ENCODE measurements at places on chromosomes 4 and X.
A peak's percentile ranks its signal among the peaks of the same experiment; 100 is the strongest.

- DNase-seq, result no peak
Measured at GRCh38 chrX:576904-577560, 53.6 kb upstream of the SHOX start.

- DNase-seq, result no peak
Measured at GRCh38 chr4:112234952-112235609, 3.5 kb downstream of the AP1AR start.

DNA sequence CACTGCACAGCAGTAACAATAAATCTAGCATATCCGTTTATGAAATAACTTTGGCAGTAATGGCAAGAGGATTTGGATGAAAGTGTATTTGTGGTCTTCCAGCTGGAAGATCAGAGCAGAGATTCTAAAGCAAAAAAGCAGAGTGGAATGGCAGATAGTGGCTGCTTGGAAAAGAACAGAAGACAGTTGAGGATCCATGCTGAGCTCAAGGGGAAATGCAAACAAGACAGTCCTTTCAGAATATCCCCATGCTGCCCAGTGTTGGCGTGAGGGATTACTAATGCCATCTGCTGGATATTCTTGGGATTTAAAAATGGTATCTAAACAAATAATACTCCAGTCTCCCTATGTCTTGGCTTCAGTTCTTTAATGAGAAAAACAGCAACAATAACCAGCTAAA, 629.1 kb upstream of the ATOH1 start:
- DNase-seq, result peak; percentile 71

- DNase-seq, result no peak
Measured at GRCh38 chr4:15587649-15588048, 67.5 kb downstream of the FBXL5 start.

DNA sequence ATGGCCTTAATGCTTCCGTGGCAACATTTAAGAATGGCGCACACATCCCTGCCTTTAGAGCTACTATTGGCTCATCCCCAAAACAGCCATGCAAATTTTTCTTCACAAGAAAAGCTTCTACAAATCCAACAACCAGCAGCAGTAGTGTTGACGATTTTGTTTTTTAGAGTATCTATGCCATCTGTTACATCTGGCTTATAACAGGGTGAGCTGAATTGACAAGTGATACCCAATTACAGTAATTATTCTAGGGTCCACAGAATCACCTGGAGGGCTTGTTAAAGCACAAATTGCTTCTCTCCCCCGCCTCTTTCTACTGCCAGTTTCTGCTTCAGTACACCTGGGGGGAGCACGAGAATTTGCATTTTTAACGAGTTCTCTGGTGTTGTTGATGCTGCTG, 34.1 kb downstream of the DCHS2 start:
- DNase-seq, result no peak

DNA sequence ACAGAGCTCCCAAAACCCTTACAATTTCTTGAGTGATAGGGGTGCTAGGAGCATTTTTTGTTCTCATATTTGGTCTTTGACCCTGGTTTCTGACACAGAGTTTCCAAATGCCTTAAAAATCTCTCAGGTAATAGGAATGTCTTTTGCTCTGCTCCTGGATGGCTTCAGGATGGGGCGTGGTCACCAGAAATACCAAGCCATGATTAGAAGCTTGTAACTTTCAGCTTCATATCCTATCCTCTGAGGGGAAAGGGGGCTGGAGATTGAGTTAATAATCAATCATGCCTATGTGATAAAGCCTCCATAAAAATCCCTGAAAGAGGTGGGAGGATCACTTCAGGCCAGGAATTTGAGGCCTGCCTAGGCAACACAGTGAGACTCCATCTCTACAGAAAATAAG, 34.6 kb upstream of the IL9R start:
- DNase-seq, result no peak

DNA sequence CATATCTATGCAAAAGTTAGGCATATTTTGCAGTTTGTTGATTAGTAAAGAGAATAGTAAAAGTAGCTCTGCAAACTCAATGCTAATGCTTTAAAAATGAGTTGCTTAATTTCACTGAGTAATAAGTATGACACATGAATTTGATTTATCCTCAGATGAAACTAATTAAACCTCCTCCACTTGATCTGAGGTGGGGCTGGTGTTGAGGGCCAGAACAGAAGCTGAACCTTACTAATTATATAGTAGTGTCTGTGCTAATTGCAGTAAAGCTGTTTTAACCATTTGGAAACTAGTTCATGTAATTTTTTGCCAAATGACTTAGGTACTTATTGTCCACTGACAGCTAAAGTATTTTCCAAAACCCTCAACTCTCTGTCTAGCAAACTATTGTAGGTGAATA, 7.7 kb upstream of the PGAM4 start:
- DNase-seq, result no peak

DNA sequence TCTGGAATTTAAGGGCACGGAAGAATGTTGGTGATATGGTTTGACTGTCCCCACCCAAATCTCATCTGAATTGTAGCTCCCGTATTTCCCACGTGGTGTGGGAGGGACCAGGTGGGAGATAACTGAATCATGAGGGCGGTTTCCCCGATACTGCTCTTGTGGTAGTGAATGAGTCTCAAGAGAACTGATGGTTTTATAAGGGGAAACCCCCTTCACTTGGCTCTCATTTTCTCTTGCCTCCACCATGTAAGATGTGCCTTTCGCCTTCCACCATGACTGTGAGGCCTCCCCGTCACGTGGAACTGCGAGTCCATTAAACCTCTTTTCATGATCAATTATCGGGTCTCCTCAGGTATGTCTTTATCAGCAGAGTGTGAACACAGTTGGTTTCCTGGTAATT, 25.6 kb upstream of the DHRSX start:
- DNase-seq, result no peak

GRCh38 chr4:113945906-113946305, 33.5 kb downstream of the ARSJ start:
- DNase-seq, result no peak

DNA sequence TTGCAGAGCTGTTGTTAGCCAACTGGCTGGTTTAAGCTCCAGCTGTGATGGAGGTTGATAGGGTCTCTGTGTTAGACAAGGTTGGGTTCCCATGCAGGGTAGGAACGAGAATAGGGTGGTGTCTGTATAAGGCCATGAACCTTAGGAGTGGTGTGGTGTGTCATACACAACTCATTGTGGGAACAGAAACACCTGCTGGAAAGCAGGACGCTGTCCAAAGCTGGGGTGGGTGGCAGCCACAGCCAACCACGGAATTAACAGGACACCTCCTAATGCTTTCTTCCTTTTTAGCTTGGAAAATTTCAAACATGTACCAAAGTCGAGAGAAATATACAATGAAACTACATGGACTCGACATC, 94.4 kb downstream of the ARHGAP10 start:
- DNase-seq, result no peak

- no peak for DNase-seq
Measured at GRCh38 chrX:3262901-3263300, 83.6 kb downstream of the MXRA5 start.

- no peak for DNase-seq
Measured at GRCh38 chr4:77190053-77190452, 33.0 kb downstream of the CCNG2 start.

DNA sequence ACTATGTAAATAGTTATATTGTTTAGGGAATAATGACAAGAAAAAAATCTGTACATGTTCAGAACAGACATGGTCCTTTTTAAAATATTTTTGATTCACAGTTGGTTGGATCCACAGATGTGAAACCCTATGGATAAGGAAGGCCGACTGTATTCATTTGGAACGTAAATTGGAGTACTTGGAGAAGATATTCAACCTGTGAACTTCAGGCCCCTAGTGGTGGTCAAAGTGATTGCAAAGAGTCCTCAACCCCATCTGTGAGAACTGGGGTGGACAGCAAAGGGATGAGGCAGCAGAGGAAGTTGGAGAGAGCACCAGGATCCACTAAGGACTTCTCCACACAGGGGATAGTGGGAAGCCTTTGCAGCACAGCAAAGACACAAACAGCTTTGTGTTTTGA, 6.2 kb upstream of the CXCL13 start:
- DNase-seq, result no peak

DNA sequence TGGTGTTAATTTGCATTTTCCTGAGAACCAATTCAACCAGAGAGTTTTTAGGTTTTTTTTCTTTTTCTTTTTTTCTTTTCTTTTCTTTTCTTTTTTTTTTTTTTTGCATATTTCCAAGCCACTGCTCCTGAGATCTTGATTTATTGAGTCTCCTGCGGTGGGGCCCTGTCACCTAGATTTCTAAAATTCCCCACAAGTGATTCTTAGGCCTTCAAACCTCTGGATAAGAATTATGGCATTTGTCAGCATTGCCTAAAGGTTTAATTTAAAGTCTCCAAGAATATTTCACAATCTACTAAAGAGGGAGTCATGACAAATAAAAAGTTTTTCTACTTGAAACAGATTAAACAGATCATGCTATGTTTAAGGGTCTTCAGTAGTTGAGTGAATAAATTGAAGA, 84.9 kb downstream of the GAB1 start:
- no peak for DNase-seq

- no peak for DNase-seq
Measured at GRCh38 chrX:11375614-11376119, 82.5 kb downstream of the AMELX start.

DNA sequence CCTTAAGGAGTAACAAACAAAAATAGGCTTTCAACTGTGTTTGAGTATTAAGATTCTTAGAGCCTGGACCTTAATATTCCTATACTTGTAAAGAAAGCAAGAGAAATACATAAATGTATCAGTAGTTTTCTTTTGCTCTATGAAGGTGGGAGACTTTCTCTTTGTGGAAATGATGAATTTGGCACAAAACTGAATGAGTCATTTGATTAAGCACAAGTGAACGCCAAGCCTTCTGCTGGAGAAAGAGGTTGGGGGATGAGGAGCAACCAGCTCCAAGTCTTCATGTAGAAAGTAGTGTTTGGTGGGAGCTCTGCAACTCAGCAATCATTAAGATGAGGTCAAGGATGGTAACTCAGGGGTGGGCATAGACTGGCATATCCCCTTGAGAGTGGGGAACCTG, 49.6 kb downstream of the MEPE start:
- no peak for DNase-seq

DNA sequence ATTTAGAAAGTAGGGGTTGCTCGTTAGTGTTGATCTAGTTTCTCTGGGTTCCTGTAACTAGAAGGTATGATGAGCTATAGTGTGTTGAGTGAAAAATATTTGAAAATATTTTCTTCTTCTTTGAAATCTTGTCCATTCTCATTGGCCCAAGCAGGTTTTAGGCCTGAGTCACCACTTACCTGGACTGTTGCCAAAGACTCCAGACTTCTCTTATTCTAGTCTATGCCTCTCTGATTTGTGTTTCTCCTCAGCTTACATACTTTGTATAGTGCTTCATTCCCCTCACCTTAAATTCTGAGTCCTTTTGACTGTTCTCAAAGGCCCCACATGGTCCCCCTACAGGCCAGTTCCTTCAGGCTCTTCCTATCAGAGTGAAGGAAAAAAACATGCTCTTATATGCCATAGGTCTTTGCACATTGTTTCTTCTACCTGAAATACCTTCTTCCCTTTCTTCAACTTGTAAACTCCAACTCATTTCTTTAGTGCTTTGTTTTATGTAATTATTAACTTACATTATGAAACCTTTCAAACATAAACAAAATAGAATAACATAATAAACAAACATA, 258.2 kb downstream of the PPP1R2C start:
- DNase-seq, result no peak

DNA sequence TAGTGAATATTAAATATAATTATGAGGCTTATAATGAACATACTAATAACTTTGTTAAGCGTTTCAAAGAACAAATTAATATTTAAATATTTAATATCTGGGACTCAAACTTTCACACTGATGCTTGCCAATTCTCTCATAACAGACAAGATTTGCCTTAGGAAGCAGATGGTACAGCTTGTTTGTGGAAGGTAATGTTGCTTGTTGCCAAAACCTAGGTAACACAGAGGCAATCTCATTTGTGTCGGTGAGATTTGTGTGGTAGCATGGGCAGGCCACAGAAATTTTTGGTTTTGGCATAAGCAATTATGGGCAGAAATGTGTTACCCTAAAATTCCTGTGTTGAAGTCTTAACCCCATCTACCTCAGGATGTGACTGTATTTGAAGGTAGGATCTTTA, 114.9 kb upstream of the AFF2 start:
- no peak for DNase-seq

- no peak for DNase-seq
Measured at GRCh38 chr4:177478496-177478895, 36.3 kb upstream of the AGA start.

DNA sequence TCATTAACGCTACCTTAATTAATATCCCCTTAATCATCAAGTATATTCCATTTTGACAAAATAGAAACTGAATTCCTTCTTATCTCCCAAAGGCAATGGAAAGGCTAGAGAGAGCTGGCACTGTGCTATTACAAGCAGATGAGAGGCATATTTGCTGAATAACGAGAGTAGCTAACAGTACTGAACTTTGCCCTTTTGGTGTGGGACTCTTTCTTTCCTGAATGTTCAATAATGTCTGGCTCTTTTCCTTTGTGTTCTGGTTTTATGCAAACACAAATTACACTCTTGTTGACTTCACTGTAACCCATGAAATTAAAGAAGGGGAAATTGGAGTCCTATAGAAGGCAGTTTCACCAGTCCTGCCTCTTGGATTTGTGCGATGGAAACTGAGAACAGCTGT, 63.5 kb downstream of the SHROOM3 start:
- no peak for DNase-seq

DNA sequence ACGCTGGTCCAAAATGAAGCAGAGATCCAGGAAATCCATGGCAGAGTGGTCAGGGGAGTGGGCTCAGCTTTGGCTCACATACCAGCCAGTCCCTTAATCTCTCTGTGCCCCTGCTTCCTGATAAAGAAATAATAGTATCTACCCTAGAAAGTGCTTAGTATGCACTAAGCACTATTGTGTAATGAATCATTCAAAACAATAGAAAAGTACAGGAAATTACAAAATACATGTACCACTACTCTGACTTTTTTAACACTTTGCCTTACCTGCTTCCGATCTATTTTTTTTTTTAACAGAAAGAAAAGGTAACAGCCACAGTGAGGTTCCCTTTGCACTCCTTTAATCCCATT, 49.9 kb downstream of the TBC1D9 start:
- no peak for DNase-seq

GRCh38 chr4:173130687-173131086, 37.9 kb upstream of the GALNT7 start:
- DNase-seq, result no peak

GRCh38 chr4:38590046-38590445, 74.0 kb upstream of the KLF3 start:
- no peak for DNase-seq

GRCh38 chrX:69107231-69107739, 58.0 kb downstream of the PJA1 start:
- DNase-seq, result no peak

DNA sequence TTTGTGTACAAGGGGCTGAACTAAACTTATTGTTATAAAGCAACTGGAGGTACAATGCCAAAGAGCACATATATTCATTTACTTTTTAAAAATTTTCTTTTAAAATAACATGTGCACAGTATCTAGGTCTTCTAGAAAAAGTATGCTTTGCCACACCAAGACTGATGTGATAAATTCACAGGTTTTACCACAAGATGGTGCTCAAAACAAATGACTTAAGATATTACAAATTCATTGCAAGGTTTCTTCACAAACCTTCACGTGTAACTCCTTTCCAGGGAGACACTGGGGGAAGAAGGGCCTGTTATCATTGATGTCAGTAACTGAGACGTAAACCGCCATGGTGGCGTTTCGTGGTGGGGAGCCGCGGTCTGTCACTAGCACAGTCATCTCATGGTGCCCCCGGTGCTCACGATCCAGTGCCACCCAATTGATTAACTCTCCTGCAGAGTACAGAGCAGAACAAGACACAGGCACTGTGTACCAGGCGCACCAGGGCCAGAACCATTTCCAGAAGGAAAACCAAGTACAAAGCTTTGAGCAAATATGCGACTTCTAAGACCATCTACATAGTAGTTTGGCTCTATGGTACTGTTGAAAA, 162.2 kb downstream of the DCHS2 start:
- DNase-seq, result no peak

- no peak for DNase-seq
Measured at GRCh38 chrX:151973851-151974335, 583 bp downstream of the GABRE start.

Measured in NCI-H187 (cell line).